CD4-positive, alpha-beta T cell (primary cell): ENCODE measurements at places on chromosomes 6 and 20.

DNA sequence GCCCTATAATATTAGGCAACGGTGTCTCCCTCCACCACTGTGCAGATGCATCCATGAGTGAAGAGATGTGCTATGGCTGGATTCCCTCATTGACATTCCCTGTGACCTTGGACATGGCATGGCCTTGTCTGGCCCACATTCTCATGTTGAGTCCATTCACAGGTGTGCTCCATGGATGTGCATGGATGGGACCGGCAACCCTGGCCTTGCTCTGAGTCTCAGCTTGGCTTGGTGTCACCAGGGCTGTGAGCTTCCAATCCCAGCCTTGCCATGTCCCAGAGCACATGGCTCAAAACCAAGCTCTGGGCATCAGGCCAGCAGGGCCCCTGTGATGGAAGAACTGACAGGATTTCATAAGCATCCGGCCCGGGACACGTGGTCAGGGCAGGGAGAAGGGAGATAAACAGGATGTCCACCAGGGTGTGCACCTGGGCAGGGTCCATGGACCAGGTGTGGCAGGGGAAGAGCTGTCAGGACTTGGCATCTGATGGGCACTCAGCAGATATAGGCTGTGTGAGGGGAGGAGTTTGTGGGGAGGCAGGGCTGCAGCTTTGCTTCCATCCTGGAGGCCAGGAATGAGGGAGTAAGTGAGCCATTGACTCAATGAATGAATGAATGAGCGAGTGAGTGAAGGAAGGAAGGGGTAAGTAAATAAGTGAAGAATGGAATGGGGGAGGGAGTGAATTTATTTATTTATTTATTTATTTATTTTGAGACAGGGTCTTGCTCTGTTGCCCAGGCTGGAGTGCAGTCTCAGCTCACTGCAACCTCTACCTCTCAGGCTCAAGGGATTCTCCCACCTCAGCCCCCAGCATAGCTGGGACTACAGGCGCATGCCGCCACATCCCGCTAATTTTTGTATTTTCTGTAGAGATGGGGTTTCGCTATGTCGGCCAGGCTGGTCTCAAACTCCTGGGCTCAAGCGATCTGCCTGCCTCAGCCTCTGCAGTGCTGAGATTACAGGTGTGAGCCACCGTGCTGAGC is 15.7 kb downstream of the NRSN2 start:
- no peak for DNase-seq

DNA sequence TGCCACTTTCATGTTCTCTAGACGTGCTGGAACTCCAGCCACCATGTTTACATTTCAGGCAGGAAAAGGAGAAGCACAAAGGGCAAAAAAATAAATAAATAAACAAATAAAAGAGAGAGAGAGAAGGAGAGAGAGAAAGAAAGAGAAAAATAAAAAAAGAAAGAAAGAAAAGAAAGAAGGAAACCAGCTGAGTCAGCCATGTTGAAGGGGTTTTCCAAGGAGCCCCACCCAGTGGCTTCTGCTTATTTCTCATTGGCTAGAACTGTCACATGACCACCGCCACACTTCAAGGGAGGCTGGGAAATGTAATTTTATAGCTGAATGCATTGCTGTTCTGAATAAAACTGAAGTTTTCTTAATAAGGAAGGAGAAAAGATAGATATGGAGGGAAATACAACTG is 71.1 kb downstream of the BFSP1 start:
- peak; percentile 1 for DNase-seq

- DNase-seq, result no peak
Observed at GRCh38 chr6:52497652-52498408, 77.7 kb downstream of the EFHC1 start.

GRCh38 chr20:50330504-50331313 is 140.1 kb downstream of the CEBPB start:
- no peak for DNase-seq

DNA sequence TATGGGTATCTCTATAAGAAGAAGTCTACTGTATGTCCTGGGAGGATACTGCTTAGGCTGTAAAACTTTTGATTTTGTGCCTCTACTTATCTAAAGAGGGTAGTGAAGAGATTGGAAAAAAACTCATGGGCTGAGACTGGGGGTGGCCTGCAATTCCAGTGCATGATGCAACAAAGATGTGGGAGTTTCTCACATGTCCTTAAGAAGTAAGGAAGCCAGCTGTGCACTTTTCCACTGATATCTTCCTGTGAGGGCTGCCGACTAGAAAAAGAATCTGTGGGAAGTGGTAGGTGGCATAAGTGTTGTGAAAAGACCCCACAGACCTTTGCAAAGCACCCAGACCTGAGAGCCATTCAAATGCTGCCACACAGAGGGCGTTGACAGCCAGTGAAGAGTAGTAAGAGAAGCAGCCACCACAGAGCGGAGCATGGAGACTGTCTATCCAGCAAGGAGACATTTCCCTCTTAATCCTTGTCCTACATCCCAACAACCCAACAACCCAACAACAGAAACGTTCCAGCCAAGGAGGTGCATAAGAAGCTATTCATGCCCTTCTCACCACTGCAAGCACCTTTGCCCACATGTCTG is 65.1 kb downstream of the PFDN4 start:
- DNase-seq, result no peak

DNA sequence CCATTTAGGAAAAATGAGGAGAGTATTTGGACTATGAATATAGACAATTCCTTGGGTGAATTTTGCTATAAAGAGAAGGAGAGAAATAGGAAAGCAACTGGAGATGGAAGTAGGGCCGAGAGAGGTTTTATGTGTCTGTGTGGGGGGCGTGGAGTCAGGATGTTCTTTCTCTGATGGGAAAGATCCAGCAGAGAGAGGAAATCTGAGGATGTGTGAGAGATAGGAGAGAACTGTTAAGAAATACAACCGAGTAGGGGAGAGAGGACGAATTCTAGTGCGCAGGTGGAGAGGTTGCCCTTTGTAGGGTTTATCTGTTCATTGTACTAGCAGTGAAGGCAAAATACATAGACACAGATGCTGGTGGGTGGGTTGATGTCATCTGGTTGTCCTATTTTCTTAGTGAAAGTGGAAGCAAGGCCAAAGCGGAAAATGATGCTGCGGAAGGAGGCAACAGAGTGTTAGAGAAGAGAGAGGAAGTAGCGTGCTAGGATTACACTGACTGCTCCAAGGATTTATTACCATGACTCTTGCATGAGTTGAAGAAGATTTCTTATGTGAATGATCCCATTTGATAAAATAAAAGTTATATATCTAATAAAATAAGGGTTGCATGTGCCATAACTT is 57.7 kb downstream of the CLVS2 start:
- DNase-seq, result no peak

- no peak for DNase-seq
Observed at GRCh38 chr6:72675396-72675795, 53.5 kb downstream of the KCNQ5 start.

- DNase-seq, result no peak
Observed at GRCh38 chr6:142323377-142323776, 21.6 kb downstream of the ADGRG6 start.

DNA sequence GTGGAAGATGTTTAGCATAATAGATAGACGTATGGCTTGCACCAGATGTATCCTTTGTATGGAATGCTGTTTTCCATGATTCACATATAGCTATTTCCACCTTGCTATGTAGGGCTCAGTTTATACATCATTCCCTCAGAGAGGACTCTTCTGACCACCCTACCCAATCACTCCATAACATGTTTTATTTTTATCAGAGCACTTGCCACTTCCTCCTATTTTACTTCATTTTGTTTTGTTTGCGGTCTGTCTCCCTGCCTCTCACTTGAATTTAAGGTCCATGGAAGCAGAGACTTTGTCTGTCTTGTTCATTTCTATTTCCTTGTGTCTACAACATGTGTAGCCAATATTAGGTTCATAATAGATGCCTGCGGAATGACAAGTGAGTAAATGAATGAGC is 266.9 kb upstream of the CITED2 start:
- DNase-seq, result no peak

- no peak for DNase-seq
Observed at GRCh38 chr6:126914172-126914571, 204.3 kb upstream of the RSPO3 start.

DNA sequence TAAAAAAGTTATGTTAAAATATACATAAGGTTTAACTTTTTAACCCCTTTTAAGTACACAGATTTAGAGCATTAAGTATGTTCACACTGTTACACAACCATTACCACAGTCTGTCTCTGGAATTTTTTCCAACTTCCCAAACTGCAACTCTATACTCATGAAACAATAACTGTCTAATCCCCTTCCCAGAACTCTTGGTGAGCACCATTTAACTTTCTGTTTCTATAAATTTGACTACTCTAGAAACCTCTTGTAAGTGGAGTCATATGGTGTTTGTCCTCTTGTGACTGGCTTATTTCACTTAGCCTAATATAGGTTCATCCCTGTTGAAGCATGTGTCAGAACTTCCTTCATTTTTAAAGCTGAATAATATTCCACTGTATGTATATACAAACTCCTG is 98.1 kb downstream of the MAP3K7 start:
- no peak for DNase-seq

GRCh38 chr6:99879431-99879830 is 114.6 kb downstream of the MCHR2 start:
- no peak for DNase-seq
